ENCODE measurements at places on chromosomes 3 and 15.

- no peak for DNase-seq
Observed at GRCh38 chr3:72761410-72761809, 86.8 kb downstream of the SHQ1 start.

DNA sequence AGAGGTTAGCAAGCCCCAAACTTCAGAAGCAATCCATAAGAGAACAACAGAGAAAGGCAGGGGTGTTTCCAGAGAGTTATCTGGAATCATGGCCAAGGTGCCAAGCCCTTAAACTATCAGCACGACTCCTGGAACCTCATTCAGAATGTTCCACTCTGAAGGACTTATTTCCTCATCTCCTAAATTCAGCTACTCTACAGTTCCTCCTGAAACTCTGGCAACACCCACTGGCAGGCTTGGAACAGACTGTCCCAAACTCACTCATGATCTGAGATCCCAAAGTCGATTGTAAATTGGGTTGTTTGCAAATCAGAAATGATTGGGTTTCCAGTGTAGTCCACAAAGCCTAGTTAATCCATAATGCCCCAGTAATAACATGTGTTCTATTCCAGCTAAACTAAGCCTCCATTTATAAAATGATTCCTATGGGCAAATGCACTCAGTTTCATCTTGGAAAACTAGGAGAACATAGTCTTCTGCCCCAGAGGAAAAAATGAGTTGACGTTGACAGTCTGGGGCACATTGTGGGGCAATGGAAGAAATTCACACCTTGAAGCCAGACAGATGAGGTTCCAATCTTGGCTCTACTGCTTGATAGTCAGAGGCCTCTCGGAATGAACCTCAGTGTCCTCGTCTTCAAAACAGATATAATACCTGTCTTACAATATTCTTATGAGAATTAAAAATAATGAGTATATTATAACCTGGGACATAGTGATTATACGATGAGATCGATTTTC, 65.9 kb downstream of the SLCO2A1 start:
- DNase-seq, result no peak

GRCh38 chr15:90232941-90233386, 777 bp downstream of the CIB1 start:
- no peak for DNase-seq

- no peak for DNase-seq
Observed at GRCh38 chr3:186193534-186194450, 84.9 kb upstream of the ETV5 start.

DNA sequence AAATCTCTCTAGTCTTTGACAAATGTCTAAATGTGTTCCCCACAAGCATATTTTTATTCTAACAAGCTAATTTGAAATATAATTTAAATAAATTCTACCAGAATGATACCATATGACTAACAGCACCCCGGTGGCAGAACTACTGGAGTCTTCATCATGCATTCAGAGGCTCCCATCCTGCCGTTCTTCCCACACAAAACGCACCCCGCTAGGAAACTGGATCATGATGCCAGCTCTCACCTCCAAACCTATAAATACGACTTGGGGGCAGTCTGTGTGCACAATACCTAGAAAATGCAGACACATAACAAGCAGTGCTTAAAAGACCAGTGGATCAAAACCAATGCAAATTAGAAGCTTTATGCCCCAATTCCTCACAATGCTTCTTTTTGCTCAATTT, 8.5 kb downstream of the HOMER2 start:
- no peak for DNase-seq

DNA sequence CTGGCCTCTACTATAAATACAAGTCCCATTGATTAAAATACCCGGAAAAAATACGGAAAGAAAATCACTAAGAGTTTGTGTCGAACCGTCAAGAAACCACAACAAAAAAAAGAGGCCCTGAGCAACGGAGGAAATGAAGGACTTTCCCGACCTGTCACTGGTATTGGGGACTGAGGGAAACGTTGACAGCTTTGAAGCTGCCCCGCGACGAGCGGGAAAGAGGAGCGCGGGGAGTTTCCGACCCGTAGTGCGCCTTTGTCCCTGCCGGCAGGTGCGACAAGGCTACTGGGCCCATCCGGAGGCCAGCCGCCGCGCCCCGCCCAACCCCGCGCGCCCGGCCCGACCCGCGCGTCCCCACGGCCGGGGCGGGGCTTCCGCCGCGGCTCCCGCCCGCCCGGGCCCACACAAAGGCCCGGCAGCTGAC, 416 bp downstream of the PBRM1 start:
- DNase-seq, result no peak

GRCh38 chr15:65723876-65724275, 68.2 kb downstream of the DENND4A start:
- DNase-seq, result no peak

DNA sequence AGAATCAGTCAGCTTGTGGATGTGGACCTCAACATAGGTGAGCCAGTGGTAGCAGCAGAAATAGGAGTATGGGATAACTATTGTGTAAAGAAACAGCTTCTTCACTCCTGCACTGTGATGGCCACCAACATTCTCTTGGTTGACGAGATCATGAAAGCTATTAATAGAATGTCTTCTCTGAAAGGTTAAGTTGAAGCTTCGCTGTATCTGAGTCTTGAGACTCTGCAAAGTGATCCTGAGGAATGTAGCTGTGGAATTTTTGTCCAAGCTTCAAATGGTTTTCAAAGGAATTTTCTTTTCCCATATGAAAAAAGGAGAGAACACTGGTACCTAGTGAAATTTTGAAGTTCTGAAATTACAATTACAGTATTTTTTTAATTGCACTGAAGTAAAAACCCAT, 146.3 kb downstream of the GMNC start:
- no peak for DNase-seq

- DNase-seq, result peak; percentile 59
Observed at GRCh38 chr3:134212967-134213665, 37.5 kb downstream of the RYK start.

DNA sequence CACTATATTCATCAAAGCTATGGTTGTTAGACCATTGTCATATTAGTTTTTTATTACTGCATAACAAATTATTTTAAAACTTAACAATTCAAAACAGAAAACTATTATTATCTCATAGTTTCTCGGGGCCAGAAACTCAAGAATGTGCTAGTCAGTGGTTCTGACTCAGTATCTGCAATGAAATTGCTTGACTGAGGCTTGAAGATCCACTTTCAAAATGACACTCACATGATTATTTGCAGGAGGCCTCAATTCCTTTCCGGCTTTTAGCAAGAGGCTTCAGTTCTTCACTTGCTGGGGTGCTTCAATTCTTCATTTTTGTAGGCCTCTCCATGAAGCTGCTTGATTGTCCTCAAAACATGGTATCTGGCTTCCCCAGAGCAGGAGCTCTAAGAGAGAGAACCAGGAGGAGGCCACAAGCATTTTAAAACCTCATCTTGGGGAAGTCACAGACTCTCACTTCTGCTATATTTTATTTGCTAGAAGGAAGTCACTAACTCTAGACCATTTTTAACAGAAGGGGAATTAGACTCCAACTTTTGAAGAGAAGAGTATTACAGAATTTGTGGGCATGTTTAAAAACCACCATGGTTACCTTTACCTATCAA, 383.7 kb downstream of the MFSD1 start:
- DNase-seq, result no peak

GRCh38 chr3:117630885-117631284, 921.3 kb downstream of the TUSC7 start:
- peak; percentile 22 for DNase-seq

DNA sequence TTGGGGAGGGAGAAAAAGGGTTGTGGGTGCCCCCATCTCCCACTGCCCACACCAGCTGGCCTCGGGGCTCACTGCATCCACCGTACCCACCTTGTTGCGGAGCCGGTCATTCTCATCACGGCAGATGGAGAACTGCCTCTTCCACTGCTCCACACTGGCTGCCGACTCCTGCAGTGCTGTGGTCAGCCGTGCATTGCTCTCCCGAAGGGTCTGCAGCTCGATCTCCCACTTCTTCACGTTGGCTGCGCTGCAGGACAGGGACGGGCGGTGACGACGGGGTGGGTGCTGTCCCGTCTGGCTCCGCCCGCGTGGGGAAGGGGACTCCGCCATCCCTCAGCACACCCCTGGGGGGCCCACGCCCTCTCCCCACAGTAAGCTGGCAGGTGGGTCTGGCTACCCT, 45.1 kb downstream of the WHAMM start:
- DNase-seq, result no peak

DNA sequence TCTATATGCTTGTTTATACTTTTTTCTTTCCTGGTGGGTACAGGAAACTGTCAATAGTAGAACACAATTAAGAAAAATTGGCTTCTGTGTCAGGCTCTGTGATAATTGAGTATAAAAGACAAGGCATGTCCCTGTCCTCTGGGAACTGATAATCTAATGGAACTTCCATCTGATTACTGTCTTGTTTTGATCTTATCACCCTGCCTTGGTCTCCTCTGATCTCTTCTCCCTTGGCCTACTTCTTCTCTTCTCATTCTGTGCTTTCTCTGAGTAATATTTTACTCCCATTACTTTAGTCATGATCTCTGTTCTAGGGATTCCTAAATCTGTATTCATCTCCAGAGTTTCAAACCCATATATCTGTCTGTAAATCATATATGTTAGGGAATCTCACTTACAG, 14.6 kb downstream of the UBE2Q2 start:
- no peak for DNase-seq

GRCh38 chr3:58563386-58564035, 13.7 kb downstream of the FAM107A start:
- no peak for DNase-seq

DNA sequence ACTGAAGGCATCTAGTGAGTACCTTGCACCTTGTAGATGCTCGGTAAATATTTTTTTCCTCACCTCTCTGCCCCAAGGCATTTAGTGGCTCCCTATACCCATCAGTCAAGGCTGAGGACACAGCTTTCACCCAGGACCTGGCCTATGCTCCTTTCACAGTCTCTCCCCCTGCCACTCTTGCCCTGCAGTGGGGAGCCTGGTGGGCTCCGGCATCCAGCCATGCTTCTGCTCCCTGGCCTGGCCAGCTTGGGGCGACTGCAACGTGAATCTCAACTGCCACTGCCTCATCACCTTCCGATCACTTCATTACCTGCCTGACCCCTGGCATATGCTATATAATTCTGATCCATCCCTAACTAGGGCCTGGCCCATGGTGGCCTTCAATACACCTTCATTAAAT, 735 bp upstream of the CX3CR1 start:
- no peak for DNase-seq

DNA sequence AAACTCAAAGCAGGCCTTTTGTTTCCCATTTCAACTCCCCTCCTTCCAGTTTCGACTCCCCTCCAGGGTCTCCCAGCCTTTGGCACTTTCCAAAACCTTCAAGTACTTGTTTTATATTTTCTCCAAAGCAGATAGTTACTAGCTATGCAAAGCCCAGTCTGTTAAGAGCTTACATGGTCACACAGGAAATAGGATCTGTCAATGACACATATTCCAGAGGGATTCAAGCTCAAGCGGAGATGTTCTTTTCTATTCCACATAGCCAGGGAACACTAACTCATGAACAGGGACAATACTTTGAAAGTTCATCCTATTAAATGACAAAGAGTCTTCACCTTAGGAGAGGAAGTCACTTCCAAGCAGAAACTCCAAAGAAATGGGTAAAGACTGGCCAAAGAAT, 18.6 kb downstream of the SUCLG2 start:
- DNase-seq, result no peak

- no peak for DNase-seq
Observed at GRCh38 chr3:48232232-48232631, 8.7 kb upstream of the ZNF589 start.

DNA sequence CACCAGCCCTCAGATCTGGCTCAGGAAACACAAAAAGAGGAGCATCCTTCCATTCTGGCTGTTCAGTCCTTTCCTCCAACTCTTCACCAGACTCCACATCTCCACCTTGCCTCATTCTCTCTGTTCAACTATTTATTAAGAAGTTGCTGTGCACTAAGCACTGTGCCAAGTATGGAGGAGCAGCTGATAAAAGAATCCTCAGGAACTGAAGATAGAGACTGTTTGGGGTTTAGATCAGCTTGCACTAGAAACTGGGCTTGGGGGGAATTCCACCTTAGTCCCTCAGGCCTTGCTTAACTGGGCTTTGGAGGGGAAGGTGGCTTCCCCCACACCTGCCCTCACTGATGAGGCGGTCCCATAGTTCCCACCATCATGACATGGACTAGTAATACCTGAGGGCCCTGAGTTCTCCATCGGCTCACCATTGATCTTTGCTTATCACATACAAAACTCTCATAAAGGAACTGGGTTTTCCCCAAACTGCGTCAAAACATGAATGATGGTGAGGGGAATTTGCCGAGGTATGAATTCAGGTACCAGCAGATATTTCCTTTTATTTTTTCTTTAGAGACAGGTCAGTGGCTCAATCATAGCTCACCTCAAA, 1.7 kb upstream of the CCR8 start:
- no peak for DNase-seq

- no peak for DNase-seq
Observed at GRCh38 chr3:174199696-174200095, 659.4 kb upstream of the NAALADL2 start.

- no peak for DNase-seq
Observed at GRCh38 chr3:23880703-23881339, 36.0 kb downstream of the NKIRAS1 start.

DNA sequence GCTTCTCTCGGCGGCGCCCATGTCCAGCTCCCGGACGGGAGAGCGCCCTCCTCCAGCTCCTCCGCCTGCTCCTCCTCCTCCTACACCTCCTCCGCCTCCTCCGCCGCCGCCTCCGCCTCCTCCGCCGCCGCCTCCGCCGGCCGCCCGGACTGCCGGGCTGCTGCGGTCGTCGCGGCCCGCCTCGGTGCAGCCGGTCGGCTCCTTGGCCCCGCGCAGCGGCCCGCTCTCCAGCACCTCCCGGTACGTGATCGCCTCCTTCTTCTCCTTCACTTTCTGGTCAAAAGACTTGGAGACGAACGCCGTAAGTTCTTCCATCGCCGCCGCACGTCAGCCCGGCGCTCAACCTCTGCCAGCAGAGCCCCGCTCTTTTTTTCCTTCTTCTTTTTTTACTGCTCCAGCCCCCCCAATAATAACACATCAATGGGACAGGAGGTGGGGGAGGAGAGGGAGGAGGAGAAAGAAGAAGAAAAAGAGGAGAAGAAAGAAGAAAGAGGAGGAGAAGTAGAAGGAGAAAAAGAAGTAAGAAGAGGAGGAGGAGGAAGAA, 438 bp downstream of the SHOX2 start:
- no peak for DNase-seq

- no peak for DNase-seq
Observed at GRCh38 chr3:175149675-175150074, 290.5 kb downstream of the NAALADL2 start.

DNA sequence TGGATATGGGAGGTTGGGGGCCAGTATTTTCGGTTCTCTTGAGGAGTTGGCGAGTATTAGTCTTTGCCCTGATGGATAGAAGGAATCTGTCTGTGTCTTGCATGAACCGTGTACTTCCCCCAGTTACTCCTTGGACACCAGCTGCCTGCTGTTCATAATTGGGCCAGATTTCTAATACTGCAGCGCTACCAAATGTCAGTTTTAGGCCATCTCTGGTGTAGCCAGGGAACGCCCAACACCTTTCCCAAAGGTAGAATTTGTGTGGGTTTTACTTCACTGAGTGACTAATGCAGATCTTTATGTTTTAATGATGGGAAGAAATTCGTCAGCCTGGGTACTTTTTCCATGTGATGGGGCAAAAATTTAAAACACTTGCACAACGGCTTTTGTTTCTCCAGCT, 18.4 kb downstream of the FLNB start:
- DNase-seq, result no peak

Data from HFF-Myc (cell line).